ENCODE measurements at places on chromosomes 1 and 21.

DNA sequence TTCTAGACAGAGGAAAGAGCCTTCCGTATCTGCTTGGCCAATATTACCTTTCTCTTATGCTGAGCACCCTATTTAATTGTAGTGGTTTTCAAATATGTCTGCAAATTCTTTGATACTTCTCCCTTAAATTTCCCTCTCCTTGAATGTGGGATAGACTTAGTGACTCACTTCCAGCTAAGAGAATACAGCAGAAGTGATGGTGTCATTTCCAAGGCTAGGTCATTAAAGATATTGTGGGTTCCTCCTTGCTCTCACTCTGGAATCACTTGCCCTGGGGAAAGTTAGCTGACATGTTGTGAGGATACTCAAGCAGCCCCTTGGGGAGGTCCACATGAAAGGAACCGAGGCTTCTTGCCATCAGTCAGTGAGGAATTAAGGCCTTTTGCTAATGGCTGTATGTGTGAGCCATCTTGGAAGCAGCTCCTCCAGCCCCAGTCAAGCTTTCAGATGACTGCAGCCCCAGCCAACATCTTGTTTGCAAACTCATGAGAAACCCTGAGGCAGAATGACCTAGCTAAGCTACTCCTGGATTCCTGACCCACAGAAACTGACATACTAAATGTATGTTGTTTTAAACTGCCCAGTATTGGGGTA, 8.1 kb upstream of the CITED4 start:
- DNase-seq = no peak

- no peak for DNase-seq
Measured at GRCh38 chr1:214570442-214570841, 19.0 kb upstream of the PTPN14 start.

DNA sequence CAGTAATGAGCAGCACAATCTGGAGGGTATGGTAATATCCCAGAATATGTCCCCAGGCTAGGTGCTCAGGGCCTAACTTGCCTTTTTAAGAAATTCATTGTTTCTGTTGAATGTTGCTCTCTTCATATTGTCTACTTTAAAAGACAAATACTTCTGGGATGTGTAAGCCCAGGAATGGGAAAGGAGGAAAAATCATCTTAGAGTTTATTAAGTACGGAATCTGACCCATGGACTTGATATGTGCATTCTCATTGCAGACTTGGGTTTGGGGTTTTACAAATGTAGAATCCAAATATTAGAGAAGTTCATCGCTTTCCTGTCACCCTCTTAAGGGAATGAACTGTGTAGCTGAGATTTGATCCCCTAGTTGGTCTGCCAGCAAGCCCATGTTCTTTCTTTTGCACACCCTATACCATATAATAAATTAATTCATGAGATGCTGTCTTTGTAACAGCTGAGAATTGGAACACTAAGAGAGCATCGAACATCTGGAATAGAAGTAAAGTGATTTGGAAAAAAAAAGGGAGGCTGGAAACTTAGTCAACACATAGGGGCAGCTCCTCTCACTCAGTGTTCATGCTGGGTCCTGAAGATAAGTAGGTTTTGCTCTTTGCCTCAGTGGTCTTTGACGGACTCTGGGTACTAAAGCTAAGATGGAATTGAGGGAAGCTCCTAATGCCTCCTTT, 235.8 kb upstream of the C1orf105 start:
- DNase-seq = no peak

GRCh38 chr1:65691972-65692371, 100.7 kb upstream of the PDE4B start:
- DNase-seq = no peak

DNA sequence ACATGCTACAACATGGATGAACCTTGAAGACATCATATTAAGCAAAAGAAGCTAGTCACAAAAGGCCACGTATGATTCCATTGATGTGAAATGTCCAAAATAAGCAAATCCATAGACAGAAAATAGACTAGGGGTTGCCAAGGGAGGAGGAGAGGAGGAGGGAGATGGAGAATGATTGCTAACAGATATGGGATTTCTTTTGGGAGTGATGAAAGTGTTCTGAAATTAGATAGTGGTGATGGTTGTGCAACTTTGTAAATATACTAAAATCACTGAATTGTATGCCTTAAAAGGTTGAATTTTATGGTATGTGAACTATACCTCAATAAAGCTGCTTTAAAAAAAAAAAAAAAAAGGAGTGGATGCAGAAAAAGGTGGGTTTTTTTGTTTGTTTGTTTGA, 7.6 kb downstream of the CLSTN1 start:
- DNase-seq = no peak

GRCh38 chr21:44423941-44424607, 31.2 kb upstream of the LRRC3 start:
- no peak for DNase-seq
